Iris pigment epithelial cell (primary cell): ENCODE measurements at places on chromosomes 13 and 19.

- DNase-seq, result peak; percentile 30
Observed at GRCh38 chr19:8639821-8640401, 9.5 kb downstream of the NFILZ start.

- DNase-seq, result peak; percentile 75
Observed at GRCh38 chr19:55156202-55157063, 1.1 kb downstream of the TNNI3 start.

DNA sequence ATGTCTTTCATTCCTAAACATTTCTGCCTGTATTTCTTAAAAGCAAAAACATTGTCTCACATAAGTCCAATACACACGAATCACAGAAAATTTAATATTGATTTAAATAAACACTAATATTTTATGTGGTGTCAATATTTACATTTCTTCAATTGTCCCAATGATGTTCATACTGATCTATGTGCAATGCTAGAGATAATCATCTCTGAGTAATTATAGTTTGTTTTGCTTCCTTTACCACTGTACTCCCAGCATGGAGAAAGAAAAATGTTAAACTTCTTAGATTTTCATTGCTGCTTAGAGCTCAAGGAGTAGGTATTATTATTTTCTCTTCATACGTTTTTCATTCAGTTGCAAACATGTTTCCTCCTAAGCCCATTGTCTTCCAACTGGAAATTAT, 434.2 kb upstream of the PRR20A start:
- no peak for DNase-seq

- DNase-seq, result no peak
Observed at GRCh38 chr13:78045916-78046315, 127.3 kb upstream of the EDNRB start.

- peak; percentile 89 for DNase-seq
Observed at GRCh38 chr13:101258071-101258470, 158.2 kb downstream of the NALCN start.

DNA sequence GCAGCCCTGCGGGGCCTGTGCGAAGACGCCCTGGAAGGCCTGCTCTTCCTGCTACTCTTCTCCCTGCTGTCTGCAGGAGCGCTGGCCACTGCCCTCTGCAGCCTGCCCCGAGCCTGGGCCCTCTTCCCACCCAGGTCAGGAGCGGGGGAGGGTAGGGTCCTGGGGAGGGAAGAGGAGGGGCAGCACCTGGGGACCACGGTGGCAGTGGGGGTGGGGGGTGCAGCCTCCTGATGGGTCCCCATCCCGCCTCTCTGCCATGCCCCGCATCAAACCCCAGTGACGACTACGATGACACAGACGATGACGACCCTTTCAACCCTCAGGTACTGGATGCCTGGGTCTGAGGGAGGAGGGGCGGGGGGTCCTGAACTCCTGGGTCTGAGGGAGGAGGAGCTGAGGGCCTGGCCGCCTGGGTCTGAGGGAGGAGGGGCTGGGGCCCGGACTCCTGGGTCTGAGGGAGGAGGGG, 13.4 kb upstream of the LENG8 start:
- no peak for DNase-seq

- no peak for DNase-seq
Observed at GRCh38 chr19:5354403-5354802, 13.8 kb upstream of the PTPRS start.

DNA sequence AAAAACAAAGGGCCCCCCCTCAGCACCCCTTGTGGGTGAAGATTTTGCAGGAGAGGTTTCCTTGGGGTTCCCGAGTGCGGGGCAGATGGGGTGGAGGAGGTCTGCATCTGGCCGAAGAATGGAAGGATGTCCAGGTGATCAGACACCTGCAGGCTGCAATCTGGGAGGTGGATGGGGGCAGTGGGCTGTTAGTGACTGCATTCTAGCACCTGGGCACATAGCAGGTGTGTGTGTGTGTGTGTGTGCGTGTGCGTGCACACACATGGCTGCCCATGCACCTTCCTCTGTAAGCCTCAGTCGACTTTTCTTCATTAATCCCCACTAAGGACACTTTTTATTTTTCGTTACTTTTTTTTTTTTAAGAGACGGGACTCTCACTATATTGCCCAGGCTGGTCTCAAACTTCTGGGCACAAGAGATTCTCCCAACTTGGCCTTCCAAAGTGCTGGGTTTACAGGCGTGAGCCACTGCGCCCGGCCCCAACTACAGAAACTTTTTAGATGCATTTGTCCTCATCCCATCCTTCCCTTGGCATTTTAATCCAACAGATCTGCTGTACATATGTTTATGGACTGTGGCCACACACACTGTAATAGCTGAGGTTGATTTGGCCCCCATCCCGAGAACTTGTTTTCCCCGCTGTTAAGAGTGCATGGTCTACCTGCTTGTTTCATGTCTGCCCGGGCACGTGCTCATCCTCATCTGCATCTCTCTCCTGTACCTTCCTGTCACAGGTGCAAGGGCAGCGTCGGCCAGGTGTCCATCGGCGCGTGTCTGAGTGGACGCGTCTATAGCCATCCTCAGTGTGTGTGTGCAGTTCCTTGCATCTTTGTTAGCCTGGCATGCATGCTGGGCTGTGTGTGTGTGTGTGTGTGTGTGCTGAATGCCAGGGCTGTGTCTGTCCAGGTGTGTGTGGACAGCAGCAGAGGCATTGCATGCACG, 731 bp downstream of the MAG start:
- DNase-seq, result no peak

GRCh38 chr19:15810335-15810734, 5.1 kb downstream of the OR10H1 start:
- DNase-seq, result no peak

- DNase-seq, result peak; percentile 65
Observed at GRCh38 chr19:18763674-18764590, 27.2 kb downstream of the COMP start.

DNA sequence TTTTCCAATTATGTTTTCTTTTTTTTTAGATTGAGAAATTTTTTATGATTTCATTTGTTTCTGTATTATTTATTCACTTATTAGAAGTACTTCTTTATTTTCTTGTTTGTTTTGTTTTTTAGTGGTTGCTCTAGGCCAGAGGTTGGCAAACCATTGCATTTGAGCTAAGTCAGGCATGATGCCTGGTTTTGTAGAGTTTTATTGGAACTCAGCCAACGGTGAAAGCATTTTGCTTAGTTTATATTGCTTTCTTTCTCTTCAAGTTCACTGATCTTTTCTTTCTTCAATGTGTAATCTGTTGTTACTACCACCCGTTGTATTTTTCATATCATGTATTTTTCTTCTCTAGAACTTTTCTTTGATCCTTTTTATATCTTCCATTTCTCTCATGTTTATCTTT, 19.7 kb downstream of the ZNF567 start:
- no peak for DNase-seq

GRCh38 chr19:1067341-1067957, 482 bp downstream of the ARHGAP45 start:
- no peak for DNase-seq

GRCh38 chr19:47487551-47488515, 3.8 kb upstream of the KPTN start:
- DNase-seq, result no peak

GRCh38 chr13:41652735-41653361, 195.5 kb downstream of the RGCC start:
- DNase-seq, result peak; percentile 74
